Activated CD4-positive, alpha-beta T cell treated with anti-CD3 and anti-CD28 coated beads, Interleukin-2, amount 10 ng/mL, durations not matched to agents 7 days and 5 days (primary cell): ENCODE measurements at places on chromosomes 11 and 22. TPM values are rescaled to one million over a fixed set of nuclear protein-coding genes. Genes with fewer than 3 reads are reported as not detected.

DNA sequence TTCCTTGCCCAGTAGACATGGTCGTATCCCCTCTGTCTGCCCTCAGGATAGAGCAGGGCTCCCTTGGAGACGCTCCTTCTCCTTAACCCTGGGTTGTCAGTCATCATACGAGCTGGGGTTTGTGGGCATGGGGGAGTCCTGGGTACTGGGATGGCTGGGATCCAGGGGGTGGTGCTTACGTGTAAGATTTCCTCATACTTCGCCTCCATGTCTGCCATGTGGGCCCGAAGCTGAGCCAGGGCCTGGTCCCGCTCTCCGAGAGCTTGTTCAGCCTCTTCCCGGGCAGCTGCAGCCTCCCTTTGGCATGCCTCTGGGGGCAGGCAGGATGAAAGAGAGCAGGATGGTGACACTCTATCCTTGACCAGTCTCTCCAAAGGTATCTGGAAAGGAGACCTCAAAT is 5.3 kb downstream of the NHERF4 start:
- DNase-seq = no peak
- H3K36me3 ChIP-seq = no peaks in the 10 kb centered on the region
- H3K4me3 ChIP-seq = no peak overlapping the region
- no peak overlapping the region for H3K27ac ChIP-seq
- no peaks in the 10 kb centered on the region for H3K27me3 ChIP-seq

- no peaks in the 10 kb centered on the region for H3K36me3 ChIP-seq
- no peak overlapping the region for H3K4me3 ChIP-seq
- H3K27ac ChIP-seq = no peak overlapping the region
- DNase-seq = no peak
Observed at GRCh38 chr11:103359216-103359615, 250.0 kb downstream of the DYNC2H1 start.

- no peak overlapping the region for H3K4me3 ChIP-seq
- no peaks in the 10 kb centered on the region for H3K27me3 ChIP-seq
- no peak overlapping the region for H3K27ac ChIP-seq
- H3K4me1 ChIP-seq = no peaks in the 10 kb centered on the region
- DNase-seq = no peak
Observed at GRCh38 chr11:72984453-72985077, 157.6 kb downstream of the FCHSD2 start.

- H3K27ac ChIP-seq = peak overlapping the region; percentile 93
- peaks cover 72% of the 10 kb centered on the region for H3K4me1 ChIP-seq
- DNase-seq = peak; percentile 81
- peak overlapping the region; percentile 62 for H3K4me3 ChIP-seq
Observed at GRCh38 chr22:19891317-19892256, 36.9 kb upstream of the GNB1L start.

DNA sequence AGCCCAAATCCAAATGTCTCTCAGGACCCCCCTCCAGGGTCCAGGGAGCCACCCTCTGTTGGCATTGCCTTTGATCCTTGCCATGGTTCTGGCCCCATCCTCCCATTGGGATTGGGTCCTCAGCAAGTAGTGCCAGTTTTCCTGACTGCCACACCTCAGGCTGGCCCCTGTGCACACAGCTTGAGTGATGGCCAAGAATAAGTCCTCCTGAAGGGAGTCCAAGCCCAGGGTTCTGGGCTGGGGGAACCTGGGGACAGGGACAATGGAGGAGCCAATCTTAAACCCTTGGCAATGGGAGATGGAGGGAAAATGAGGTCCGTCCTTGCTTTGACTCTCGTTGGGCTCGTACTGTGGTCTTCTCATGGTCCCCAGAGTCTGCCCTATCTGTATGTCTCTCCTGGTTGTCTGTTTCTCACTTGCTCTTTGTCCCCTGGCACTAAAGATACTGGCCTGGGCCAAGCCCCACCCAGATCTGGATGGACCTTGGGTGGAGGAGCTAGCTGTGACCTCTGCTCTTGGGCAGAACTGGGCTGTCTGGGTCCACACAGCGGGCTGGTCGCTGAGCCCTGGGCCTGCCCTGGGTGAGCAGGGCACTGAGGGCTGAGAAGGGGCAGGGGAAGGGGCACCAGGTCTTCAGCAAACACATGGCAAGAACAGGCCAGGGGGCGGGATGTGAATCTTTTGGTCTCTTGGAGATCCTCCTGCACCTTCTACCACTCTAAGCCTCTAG is 2.9 kb downstream of the SOX10 start:
- no peaks in the 10 kb centered on the region for H3K27me3 ChIP-seq
- H3K36me3 ChIP-seq = no peaks in the 10 kb centered on the region
- DNase-seq = no peak
- H3K4me3 ChIP-seq = no peak overlapping the region
- no peak overlapping the region for H3K27ac ChIP-seq

- no peaks in the 10 kb centered on the region for H3K4me1 ChIP-seq
- no peaks in the 10 kb centered on the region for H3K27me3 ChIP-seq
- no peak for DNase-seq
- H3K4me3 ChIP-seq = no peak overlapping the region
Observed at GRCh38 chr11:9874466-9874865, 210.6 kb downstream of the SWAP70 start.

- no peaks in the 10 kb centered on the region for H3K4me1 ChIP-seq
- H3K27me3 ChIP-seq = no peaks in the 10 kb centered on the region
- no peaks in the 10 kb centered on the region for H3K36me3 ChIP-seq
- no peak for DNase-seq
Observed at GRCh38 chr22:46519377-46519776, 18.0 kb downstream of the CELSR1 start.

FGF3 gene
- total RNA-seq = not detected

KCNK7 gene
- total RNA-seq = 1.00 TPM

OR52A1 gene
- not detected for total RNA-seq
